ENCODE measurements at places on chromosomes 1 and 21. TPM values are rescaled to one million over a fixed set of nuclear protein-coding genes. Genes with fewer than 3 reads are reported as not detected.

The TPRG1L gene
- 32.6 TPM for total RNA-seq

The LDLRAD1 gene
- not detected for total RNA-seq

The VAV3 gene
- total RNA-seq, result 22.1 TPM

The OLFML3 gene
- total RNA-seq, result 89.9 TPM

The PM20D1 gene
- not detected for total RNA-seq

The ZSWIM5 gene
- total RNA-seq, result 23.0 TPM

The PDC gene
- total RNA-seq, result 285 TPM

The TGFB2 gene
- total RNA-seq, result 79.6 TPM

The SYCP1 gene
- 0.11 TPM for total RNA-seq

The FMO1 gene
- total RNA-seq, result 11.7 TPM

The SAMD11 gene
- total RNA-seq, result 102 TPM

The PINK1 gene
- total RNA-seq, result 64.0 TPM

The KRTAP21-2 gene
- not detected for total RNA-seq

The EFNA3 gene
- 5.8 TPM for total RNA-seq

The MAP1LC3C gene
- 10.1 TPM for total RNA-seq

The SPRR3 gene
- total RNA-seq, result not detected

The LAMC2 gene
- 3.1 TPM for total RNA-seq

The IGSF3 gene
- total RNA-seq, result 50.4 TPM

The TNFRSF14 gene
- 50.0 TPM for total RNA-seq

The KRTAP12-2 gene
- total RNA-seq, result not detected

All from camera-type eye (tissue), 1 donor.